ENCODE measurements at places on chromosomes 3 and 15.

DNA sequence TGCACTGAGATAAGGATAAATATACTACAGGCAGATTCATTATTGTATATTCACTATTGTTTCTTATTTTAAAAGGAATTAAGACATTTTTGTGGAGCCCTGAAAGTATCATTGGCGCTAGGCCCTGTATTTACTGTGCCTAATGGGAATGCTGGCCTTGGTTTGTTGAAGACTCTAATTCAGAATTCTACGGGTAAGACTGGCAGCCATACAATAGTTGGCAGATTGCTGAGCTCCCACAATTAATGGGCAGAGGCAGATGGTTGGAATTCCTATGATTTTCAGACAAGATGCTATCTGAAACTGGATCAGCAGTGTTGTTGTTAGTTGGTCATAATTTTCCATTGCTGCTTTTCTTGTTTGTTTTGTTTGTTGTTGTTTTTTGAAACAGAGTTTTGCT is 14.7 kb downstream of the PGBD4 start:
- no peak for DNase-seq

DNA sequence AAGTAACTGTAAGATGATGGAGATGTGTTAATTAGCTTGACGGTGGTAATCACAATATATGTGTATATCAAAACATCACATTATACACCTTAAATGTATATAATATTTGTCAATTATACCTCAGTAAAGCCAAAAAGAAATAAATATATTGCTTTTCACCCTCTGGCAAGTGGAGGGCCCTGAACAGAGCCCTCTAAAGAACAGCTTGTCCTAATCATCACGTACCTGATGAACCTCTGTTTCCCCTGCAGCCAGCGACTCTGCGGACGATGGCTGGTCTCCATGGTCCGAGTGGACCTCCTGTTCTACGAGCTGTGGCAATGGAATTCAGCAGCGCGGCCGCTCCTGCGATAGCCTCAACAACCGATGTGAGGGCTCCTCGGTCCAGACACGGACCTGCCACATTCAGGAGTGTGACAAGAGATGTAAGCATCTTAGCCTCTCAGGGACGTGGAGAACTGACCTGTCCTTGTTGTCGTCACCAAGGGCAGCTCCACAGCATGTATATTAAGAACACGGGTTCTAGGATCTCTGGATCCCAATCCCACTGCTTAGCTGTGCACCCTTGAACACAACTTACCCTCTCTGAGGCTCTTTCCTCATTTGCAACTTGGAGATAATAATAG is 6.3 kb downstream of the THBS1 start:
- DNase-seq: no peak

GRCh38 chr3:41276191-41276590 is 76.9 kb downstream of the CTNNB1 start:
- no peak for DNase-seq

- no peak for DNase-seq
Observed at GRCh38 chr15:75200765-75201615, 692 bp upstream of the C15orf39 start.

DNA sequence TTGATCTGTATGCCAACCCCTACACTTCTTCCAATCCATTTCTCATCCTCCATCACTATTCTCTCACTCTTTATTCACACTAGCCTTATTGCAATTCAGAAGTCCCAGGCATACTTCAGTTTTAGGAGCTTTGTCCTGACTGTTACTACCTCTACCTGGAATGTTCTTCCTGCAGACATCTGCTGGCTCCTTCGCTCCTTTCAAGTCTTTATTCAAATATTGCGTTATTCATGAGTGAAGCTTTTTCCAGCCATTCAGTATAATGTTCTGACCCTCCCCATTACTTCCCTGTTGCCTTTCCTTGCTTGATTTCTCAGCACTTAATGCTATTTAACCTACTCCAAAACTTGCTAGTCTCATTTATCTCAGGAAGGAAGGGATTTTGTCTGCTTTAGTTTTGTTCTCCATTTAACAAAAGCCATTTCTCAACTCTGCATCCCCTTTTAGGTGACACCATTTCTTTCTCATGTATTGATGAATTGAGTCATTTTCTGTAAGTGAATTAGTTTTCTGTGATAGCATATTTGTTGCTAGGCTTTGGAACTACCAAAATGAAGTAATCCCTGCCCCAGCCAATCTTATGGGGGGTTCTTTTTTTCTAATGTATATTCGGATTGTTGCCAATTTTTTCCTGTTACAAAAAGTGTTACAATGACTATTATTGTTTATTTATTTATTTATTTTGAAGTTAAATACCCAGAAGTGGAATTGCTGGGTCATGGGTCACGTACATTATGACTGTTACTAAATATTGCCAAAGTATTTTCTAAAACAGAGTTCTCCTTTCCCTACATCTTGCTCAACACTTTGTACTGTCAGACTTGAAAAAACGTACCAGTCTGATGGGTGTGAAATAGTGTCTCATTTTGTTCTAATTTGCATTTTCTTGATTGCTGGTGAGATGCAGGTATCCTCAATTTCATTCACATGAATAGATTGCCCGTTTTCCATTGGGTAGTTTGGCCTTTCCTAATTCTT is 9.4 kb downstream of the ATP11B start:
- no peak for DNase-seq

DNA sequence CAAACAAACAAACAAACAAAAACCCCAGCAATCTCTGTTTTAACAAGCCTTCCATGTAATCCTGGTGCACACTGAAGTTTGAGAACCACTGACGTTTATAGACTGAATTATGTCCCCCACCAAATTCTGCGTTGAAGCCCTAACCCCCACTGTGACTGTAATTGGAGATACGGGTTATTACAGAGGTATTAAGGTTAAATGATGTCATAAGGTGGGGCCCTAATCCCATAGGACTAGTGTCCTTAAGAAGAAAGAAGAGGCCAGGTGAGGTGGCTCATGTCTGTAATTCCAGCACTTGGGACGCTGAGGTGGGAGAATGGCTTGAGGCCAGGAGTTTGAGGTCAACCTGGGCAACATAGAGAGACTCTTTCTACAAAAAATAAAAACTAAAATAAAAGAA is 42.4 kb upstream of the TM4SF1 start:
- no peak for DNase-seq

GRCh38 chr3:66138336-66139313 is 82.2 kb upstream of the SLC25A26 start:
- DNase-seq: no peak

DNA sequence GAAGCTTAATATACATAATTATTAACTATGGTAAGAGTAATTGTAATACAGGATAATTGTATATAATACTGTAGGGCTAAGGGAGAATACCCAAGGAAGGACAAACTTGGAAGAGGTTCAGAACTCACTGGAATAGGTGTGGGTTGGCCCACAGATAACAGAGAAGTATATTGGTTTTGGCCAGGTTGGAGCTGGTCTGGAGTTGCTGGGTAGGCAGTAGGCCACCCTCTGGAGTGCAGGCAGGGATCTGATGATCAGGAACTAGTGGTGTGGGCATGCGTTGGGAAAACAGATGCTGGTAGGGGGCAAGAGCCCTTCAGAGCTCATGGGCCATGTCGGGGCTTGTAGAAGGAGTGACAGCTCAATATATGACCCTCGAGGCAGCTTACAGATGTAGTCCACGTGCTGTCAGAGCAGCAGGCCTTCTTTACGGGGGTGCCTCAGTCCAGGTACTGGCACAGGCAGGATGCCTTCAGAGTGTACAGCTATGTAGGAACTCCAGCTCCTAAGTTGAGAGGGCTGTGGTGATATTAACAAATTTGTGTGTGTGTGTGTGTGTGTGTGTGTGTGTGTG is 12.4 kb downstream of the IREB2 start:
- DNase-seq: no peak

DNA sequence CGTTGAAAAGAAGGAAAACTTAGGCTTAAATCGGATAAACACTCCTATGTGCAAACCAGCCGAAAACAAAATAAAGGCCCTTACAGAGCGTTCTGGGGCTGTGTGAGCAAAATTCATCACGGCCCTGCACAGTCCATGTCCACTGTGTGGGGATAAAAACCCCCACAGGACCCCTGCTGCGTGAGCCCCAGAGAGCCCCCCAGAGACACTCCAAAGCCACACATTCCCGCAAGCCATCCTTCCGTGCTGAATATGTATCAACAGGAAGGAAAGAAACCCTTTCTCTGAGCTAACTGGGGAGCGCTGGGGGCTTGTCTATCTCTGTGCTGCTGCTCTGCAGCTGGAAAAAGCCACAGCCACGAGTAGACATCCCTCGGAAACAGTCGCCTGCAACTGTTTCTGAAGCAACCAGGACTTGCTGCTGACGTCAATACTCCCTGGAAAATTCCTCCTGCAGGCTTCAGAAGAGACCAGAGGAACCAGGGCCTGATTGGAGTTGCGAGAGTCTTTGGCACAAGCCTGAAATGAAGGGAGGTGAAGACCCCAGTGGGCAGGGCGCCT is 72.7 kb downstream of the NUP210 start:
- DNase-seq: no peak

DNA sequence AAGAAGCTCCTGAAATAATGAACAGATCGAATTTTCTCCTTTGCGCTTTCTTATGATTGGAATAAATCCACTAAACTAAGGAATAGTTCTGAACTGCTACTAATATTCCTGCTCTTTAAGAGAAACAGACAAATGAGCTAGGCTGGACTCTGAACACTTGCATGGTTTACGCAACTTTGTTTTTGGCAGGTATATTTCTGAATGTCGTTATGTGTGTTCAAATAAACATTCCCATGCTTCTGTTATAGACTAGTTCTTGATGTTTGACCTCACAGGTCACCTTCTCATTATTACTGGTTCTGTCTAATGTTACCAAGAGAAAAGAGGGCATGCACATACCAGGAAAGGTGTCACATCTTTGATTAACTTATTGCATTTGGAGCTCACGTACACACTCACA is 418.2 kb downstream of the EPHB1 start:
- no peak for DNase-seq

DNA sequence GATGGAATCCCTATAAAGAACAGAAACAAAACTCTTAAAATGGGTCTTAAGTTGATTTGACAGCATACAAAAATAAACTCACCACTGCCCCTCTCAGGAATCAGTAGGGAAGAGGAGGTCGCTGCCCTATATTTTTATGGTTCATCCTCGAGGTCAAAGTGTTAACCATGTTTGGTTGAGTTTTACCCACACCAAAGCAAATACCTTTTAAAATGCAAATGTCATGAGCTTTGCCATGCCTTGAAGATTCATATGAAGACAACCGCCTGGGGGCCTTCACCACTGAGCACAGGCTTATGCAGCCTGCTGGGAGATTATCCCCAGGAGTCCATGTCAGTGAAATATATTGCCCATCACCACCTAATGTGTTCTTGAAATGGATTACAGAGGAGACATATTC is 66.1 kb downstream of the GLB1 start:
- no peak for DNase-seq

- no peak for DNase-seq
Observed at GRCh38 chr15:83396101-83396500, 51.0 kb upstream of the SH3GL3 start.

DNA sequence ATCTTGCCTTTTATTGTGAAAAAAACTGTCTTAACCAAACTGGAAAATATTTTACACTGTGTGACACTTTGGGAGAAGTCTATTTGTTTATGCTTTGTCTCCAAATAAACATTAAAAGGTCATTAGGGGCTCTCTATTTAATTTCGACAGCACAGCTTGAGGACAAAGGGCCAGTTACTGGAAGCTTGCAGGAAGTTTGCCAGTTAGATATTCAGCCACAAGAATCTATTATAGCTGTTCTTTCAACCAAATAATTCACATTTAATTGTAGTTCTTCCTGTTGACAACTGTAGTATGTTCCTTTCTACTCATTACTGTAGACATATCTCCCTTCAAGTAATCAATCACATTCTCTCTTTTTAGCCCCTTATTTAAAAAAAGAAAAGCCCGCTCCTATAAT is 6.1 kb downstream of the CP start:
- no peak for DNase-seq

- no peak for DNase-seq
Observed at GRCh38 chr3:78918361-78919020, 849.3 kb downstream of the ROBO1 start.

DNA sequence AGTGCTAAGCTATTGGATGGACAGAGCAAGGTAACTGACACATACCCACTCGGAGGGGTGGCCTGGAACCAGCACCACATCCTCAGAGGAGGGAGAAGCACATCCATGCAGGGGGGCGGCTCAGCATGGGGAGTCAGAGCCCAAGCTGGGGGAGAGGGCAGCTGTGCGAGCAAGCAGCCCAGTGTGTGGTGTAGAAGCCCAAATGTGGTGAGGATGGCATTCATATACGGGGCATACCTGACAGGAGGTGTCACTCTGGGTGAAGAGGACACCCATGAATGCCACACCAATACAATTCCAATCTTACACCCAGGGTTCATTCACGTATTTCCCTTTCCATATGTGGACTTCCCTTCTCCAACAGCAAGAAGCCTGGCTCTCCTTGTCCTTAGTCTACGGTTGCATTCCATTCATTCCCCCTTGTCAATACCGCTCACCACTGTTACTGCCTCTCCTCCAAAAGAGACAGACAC is 58.7 kb upstream of the ACAN start:
- DNase-seq: no peak

GRCh38 chr3:165854696-165855095 is 17.5 kb upstream of the BCHE start:
- DNase-seq: no peak

DNA sequence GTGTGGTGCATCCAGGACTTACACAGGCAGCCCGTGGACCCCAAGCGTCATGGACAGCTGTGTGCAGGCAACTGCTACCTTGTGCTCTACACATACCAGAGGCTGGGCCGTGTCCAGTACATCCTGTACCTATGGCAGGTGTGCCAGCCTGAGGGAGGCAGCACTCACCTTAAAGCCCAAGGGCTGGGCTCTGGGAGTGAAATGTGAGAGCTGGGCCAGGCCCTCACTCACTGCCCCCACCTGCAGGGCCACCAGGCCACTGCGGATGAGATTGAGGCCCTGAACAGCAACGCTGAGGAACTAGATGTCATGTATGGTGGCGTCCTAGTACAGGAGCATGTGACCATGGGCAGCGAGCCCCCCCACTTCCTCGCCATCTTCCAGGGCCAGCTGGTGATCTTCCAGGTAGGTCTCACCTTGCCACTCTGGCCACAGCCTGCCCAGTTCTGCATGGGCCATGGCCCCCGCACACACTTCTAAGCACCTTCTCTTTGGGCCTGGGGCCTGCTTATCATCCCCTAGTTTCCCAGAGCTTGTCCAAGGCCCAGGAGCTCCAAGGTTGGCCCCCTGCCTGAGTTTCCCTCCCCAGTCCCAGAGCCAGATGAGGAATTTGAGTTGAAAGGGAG is 11.0 kb downstream of the VILL start:
- DNase-seq: no peak

- peak; percentile 26 for DNase-seq
Observed at GRCh38 chr15:40894681-40895448, 615 bp downstream of the VPS18 start.

- DNase-seq: no peak
Observed at GRCh38 chr3:155382396-155383042, 89.0 kb upstream of the STRIT1 start.

Measured in activated CD4-positive, alpha-beta T cell treated with anti-CD3 and anti-CD28 coated beads, Interleukin-2, amount 50 U/mL, for 24 hours (primary cell).